ENCODE measurements at places on chromosomes 7 and 10.

GRCh38 chr10:817371-817770 lies 114.1 kb downstream of the LARP4B start:
- no peak for DNase-seq

DNA sequence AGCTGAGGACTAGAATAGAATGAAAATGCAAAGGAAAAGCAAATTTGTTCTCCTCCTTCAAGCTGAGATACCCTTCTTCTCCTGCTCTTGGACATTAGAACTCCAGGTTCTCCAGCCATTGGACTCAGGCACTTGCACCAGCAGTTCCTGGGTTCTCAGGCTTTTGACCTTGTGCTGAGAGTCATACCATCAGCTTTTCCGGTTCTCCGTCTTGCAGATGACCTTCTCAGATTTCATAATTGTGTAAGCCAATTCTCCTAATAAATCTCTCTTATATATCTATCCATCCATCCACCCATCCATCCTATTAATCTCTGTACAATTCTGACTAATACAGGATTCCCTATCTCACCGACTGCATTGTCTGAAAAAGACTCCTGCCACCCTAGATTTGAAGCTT lies 108.3 kb downstream of the AHR start:
- no peak for DNase-seq

DNA sequence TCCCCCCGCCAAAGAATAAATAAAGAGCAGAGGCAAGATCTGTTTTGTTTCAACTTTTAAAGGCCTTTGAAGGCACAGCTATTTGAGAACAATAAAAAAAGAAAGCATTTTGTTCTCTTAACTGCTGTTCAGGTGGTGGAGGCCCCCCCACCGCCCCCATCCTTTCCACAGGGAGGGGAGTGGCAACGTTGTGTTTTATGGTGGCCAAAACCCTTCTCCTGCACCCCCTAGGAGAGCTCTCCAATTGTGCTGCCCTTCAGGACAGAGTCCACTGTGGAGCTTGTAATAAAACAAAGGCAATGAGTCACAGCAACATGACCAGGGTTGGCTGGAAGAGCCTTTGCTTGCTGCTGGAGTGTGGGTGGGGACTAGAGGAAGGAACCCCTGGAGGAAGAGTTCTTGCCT lies 987.9 kb downstream of the KCNMA1 start:
- no peak for DNase-seq

DNA sequence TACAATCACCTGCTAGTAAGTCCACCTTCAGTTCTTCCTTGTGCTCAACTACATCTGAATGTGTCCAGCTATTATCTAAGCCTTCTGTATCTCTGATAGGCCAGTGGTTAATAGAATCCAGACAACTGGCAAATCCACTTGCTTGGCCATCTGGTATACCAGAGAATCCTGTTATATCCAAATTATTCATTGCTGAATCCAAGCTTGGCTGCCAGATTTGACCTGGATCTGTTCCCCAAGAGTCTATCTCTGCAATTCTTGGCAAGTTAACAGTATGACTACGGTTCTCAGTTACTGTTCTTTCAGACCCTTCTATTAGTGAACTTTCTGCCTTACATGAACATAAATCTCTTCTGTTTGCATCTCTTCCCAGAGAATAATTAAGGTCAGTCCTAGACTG lies 154.6 kb upstream of the TARP start:
- DNase-seq: no peak

DNA sequence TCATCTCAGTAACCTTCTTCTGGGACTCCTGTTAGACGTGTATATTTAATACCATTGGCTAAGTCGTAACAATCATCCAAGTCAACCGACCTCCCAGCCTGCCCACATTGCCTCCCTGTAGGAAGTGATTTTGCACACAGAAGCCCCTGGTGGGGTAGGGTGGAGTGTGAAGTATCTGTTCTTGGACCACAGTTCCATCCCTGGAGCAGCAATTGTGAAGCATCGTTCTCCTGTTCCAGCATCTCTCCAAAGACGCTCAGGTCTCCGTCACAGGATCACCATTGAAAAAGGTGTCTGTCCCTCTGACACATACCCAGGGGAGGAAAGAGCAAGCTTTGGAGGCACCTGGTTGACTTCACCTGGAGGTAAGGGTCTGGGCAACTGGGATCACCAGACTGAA lies 72.9 kb downstream of the CCDC3 start:
- no peak for DNase-seq

DNA sequence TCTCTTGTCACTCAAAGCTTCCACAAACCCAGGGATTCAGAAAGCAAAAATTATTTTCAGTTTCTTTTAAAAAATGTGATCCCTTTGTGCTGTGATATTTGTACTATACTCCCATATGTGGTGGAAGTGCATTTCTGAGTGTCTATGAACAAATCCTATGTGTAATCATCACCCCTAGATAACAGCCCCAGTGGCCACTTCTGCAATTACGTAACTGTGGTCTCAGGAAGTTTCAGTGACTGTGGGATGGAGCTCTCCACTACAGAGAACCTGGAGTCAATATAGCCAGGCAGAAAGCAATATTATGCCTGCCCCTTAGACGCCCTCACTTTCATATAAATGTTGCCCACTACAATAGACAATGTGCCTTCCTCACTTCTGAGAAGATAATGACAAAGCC lies 1101.7 kb upstream of the GHITM start:
- DNase-seq: no peak

GRCh38 chr10:69715156-69715898 lies 85.3 kb downstream of the FAM241B start:
- DNase-seq: no peak

DNA sequence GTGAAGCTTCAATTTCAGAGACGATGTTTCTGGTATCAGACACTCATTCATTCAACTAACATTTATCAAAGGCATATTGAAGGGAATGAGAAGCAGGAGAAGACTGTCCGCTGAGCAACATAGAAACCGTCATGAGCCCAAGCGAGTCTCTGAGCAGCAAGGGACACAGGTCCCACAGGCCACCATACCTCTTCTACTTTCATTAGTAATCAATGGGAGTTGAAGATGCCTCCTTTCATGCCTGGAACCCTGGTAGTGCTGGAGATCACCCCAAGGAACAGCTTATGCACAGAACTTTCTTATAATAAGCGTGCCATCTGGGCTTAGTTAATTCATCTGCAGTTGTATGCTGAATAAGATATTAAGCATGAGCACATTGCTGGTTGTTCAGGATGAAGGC lies 1.2 kb downstream of the PAX4 start:
- no peak for DNase-seq

GRCh38 chr10:80492848-80493521 lies 38.9 kb downstream of the TSPAN14 start:
- DNase-seq: no peak

DNA sequence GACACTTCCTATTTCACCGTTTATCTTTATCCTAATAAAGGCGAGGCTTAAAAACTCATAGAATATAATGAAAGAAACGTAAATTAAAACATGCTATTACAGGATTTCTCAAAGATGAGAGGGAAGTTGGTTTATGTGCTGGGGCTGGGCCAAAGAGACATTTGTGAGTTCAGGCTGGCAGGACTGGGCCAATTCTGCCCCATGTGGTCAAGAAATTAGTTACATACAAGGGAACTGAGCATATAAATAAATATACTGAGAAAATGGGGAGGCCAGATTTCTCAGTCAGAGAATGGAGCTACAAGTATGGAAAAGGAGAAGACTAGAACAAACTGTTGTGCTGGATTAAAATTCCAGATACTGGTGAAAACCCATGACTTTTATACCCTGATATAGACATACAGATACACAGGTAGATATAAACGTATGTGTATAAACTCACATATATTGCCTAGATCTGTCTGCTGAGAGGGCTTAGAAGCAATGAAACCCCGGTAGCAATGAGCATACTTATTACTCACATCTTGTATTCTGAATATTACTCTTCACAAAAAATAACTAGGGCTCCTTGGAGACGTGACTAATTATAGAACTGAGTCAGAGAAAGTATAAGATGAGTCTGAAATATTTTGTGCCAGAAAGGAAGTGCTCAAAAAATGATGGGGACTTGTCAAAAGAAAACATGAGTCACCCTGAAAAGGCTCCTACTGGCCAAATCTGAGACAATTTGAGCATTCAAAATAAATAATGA lies 155.7 kb upstream of the FGFR2 start:
- DNase-seq: no peak

DNA sequence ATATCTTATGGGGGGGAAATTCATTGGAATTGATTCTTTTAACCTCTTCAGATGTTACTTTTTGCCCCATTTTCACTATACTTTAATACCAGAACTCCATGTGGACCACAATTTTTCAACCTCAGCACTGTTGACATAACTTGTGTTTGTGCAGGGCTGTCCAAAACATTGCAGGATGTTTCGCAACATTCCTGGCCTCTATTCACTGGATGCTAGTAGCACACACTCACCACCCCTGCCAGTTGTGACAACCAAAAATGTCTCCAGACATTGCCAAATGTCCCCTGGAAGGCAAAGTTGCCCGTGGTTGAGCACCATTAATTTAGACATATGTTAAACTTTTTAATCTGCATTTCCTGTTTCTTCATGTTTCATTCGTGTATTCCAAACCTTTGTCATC lies 234.7 kb downstream of the GFRA1 start:
- no peak for DNase-seq

GRCh38 chr10:28298951-28299350 lies 3.9 kb downstream of the MPP7 start:
- DNase-seq: no peak

GRCh38 chr10:78445308-78445707 lies 411.6 kb downstream of the RPS24 start:
- no peak for DNase-seq

GRCh38 chr10:113554214-113554613 lies 1.4 kb downstream of the HABP2 start:
- DNase-seq: no peak

DNA sequence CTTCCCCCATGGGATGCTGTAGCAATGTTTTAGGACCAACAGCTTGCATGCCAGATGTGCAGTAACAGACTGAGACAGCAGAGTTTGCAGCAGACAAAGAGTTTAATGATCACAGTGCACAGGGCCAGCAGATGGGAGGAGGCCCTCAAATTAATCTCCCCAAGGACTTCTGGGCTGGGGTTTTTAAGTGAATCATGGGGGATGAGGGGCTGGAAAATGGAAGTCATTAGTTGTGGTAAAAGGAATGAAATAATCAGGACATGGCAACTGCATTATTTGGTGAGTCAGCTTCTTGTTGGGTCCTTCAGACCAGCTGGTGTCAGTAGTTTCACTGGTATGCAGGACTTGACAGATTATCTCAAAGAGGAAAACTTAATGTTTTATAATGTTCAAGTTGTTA lies 12.6 kb upstream of the NRBF2 start:
- no peak for DNase-seq

GRCh38 chr10:70523549-70523948 lies 45.0 kb downstream of the PALD1 start:
- DNase-seq: no peak

- DNase-seq: no peak
Observed at GRCh38 chr10:71924771-71925170, 39.4 kb upstream of the CHST3 start.

Measured in activated CD8-positive, alpha-beta T cell treated with anti-CD3 and anti-CD28 coated beads, Interleukin-2, amount 10 ng/mL, durations not matched to agents 7 days and 5 days (primary cell).